ENCODE measurements at places on chromosomes 6 and 20.

- DNase-seq, result no peak
These were observed 9.5 kb downstream of the ZDHHC14 start for GRCh38 chr6:157390273-157391060.

- no peak for DNase-seq
These were observed 825.7 kb upstream of the MAP3K7 start for GRCh38 chr6:91412532-91412931.

GRCh38 chr6:80872199-80872950 is 765.9 kb downstream of the BCKDHB start:
- DNase-seq, result no peak

- peak; percentile 45 for DNase-seq
These were observed 3.6 kb downstream of the DOP1A start for GRCh38 chr6:83071023-83071422.

DNA sequence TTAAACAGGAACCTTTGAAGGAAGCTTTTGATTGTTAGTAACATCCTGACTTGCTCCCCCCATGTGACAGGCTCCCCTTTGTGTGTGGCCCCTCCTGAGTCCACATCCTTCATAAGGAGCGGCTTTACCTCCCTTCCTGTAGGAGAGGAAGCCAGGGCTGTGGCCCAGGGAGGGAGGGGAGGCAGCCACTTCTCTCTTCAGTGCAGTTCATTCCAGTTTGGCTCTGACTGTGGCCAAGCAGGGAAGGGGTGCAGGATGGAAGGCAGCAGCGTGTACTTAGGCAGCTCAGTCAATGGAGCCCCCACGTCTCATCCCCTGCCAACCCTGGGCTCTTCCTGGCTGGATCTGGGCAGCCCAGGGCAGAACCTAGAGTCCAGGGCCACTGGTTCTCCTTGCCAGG is 295.2 kb downstream of the QKI start:
- DNase-seq, result no peak

- DNase-seq, result no peak
These were observed 5.1 kb upstream of the DEFB127 start for GRCh38 chr20:152131-152530.

DNA sequence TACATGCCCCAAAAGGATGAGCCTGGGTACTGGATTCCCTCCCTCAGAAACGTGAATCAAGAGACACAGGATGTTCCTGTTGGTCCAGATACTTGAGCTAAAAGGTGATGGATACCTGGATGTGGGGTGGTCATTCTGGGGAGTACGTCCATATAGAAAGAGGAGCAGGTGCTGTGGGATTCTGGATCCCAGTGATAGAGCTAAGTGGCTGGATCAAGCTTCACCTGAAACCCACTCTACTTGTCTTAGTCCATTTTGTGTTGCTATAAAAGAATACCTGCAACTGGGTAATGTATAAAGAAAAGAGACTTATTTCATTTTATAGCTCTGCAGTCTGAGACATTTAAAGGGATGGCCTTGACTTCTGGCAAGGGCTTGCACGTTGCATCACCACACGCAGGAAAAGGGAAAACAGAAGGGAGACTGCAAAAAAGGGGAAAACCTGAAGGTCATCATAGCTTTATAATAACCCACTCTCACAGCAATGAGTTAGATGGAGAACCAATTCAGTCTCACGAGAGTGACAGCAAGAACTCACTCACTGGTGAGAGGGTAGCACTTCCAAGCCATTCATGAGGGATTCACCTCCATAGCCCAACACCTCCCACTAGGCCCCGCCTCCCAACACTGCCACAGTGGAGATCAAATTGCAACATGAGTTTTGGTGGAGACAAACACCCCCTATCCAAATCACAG is 31.2 kb downstream of the RIPOR3 start:
- DNase-seq, result no peak

DNA sequence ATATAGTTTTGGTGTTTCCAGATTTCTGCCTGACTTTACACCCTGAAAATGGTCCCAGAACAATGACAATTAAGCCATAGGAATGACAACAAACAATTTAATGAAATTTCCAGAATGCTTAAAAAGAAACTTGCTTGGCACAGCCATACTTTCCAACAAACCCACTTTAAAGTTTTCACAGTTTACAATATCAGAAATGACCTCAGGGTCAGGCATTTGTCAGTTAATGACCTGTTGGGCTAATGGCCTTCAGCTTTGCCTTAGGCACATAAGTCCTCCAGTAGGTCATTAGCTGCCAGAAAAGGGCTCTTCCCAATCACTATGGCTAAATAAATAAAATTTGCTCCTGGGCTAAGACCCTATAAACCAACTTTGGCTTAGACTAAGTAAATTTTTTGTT is 144.6 kb upstream of the BEND3 start:
- DNase-seq, result no peak

DNA sequence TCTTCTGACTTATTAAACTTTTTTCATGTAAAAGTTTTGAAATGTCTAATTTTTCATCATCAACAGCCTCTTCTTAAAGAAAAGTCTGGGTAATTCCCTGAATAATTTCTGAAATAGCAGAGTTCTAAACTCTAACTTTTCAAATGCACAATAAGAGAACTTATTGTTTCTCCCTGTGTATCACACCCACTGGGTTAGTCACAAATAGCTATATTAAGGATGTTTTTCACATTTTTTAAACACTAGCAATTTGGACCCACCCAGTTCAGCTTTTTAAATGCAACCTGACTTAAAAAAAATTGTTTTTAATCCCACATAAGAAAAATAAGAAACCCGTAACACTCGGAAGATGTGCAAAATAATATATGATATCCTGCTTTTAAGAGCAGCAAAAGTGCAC is 61.4 kb upstream of the UTRN start:
- no peak for DNase-seq

- DNase-seq, result no peak
These were observed 1175.3 kb upstream of the GJE1 start for GRCh38 chr6:140957386-140957785.

DNA sequence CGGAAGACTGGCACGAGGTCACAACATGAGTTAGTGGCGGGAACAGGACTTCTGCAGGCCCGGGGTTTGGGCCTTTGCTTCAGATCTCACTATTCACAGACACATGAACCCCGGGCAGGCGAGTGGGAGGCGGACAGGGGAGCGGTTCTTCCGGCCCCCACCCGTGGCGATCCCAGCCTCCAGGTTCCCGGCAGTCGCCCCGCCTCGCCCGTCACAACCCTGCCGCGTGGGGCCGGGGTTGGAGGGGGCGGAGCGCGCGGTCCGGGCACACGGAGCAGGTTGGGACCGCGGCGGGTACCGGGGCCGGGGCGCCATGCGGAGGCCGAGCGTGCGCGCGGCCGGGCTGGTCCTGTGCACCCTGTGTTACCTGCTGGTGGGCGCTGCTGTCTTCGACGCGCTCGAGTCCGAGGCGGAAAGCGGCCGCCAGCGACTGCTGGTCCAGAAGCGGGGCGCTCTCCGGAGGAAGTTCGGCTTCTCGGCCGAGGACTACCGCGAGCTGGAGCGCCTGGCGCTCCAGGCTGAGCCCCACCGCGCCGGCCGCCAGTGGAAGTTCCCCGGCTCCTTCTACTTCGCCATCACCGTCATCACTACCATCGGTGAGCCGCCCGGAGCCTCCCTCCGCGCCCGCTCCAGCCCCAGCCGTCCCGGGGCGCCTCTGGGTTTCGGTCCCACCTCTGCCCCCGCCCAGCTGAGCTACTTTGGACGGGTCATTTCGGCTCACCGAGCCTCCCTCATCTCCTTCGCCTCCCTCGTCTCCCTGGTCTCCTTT is at the start of gene KCNK15:
KCNK15 (plus strand) TSS at position 268 of the 769 bp plus-strand sequence; CDS start at position 314, 46 bp downstream.
- DNase-seq, result peak; percentile 77

Measured in endodermal cell (in vitro differentiated cells).